Ascending aorta (tissue), 2 donors: ENCODE measurements at places on chromosomes 11 and 22.

- DNase-seq, result no peak
These were observed 25.1 kb upstream of the USP47 start for GRCh38 chr11:11816511-11817314.

- no peak for DNase-seq
These were observed 2.8 kb downstream of the NDUFC2 start for GRCh38 chr11:78076733-78077403.

DNA sequence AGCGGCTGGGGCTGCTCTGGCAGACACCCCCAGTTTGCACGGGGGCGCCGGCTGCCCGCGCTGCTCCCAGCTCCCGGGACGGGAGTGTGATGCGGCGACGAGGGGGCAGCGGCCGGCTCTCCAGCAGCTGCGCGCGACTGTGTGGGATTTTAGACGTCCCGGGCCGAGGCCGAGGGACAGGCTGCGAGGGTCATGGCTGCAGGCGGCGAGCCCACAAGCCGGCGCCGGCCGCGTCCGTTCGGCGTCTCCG is 159 bp downstream of the FZD4 start:
- no peak for DNase-seq

- no peak for DNase-seq
These were observed 57.9 kb downstream of the C11orf58 start for GRCh38 chr11:16796311-16796710.

- no peak for DNase-seq
These were observed 11.7 kb upstream of the COMT start for GRCh38 chr22:19929586-19930550.

- no peak for DNase-seq
These were observed 538.9 kb downstream of the DLG2 start for GRCh38 chr11:85088286-85088685.

DNA sequence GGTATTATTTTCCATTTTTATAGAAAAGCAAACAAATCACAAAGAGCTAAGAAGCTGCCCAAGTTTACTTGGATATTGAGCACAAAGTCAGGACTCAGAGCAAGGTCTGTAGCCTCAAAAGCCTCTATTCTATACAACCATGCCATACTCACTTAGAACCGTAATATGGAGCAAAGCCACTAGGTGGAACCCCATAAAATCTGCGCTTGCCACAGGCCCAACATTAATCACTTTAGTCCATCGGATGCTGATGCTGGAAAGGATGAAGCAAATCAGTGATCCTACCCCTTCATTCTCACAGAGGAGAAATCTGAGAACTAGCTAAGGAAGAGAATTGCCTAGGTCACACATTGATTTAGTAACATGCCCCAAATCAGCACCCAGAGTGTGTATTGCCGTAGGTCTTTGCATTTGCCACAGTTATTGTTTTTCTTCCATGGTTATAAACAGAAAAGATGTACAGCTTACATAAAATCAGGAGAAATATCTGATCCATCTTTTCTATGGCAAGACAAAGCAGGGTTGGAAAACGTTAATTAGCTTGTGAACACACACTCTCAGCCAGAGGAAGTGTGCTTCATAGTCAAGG is 56.7 kb upstream of the RAB38 start:
- no peak for DNase-seq

DNA sequence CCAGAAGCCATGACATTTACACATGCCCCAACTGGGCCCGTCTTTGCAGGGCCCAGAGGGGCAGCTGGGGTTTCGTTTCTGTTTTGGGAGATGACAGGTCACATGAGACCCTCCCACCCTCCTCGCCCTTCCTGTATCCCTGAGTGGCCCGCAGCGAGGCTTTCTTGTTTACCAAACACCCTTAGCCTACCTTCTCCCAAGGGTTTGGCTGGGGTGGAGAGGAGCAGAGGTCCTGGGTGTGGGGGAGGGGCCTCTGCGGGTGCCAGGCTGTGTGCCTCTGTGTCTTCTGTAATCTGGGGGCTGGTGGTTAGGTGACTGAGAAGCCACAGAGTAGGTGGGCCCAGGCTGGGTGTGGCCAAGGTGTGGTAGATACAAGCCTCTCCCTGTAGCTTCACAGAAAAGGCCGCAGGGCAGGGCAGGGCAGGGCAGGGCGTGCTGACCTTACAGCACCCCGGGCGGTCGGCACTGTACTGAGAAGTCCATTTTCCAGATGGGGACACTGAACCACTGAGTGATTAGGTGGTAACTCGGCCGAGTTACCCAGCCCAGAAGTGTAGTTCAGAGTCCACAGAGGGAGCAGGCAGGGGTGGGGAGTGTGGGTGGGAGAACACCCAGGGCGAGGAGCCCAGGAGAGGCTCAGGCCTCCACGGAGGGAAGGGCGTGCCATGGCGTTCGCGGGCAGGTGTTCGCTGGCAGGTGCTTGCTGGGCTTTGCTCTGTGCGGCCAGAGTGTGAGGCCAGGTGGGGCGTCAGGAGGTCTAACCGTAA is 8.7 kb downstream of the PRR5 start:
- no peak for DNase-seq

- DNase-seq, result peak; percentile 76
These were observed at the start of gene P2RX6 for GRCh38 chr22:21014726-21015465. P2RX6 (plus strand) TSS chr22:21015165; CDS start chr22:21015175, 10 bp downstream.

GRCh38 chr11:19200410-19201201 is 1.2 kb downstream of the CSRP3 start:
- no peak for DNase-seq
